ENCODE measurements at places on chromosomes 12 and 14.

GRCh38 chr14:103121121-103121845, 2.0 kb upstream of the TNFAIP2 start:
- DNase-seq, result no peak

GRCh38 chr14:94773061-94773648, 3.2 kb upstream of the GSC start:
- no peak for DNase-seq

DNA sequence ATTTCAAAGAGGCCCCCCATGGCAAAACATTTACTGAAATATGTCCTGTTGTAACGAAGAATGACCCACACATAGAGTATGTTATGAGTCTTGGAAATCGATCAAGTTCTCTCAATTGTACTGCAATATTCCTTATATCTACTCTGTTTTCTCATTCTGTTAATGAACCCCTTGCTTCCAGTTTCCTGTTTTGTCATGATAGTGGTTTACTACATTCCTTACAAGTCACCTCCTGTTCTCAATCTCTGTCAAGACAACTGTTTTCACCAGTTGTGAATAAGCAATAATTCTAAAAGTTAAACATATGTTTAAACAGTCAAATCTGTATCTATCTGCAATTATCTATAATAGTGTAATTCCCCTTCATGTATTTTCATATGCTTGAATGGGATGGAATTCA, 16.4 kb upstream of the ARID2 start:
- no peak for DNase-seq

GRCh38 chr12:80864046-80864735, 73.5 kb downstream of the LIN7A start:
- DNase-seq, result no peak

- no peak for DNase-seq
These were observed 46.0 kb downstream of the ITPR2 start for GRCh38 chr12:26786865-26787514.

- peak; percentile 88 for DNase-seq
These were observed 424 bp downstream of the TEDC1 start for GRCh38 chr14:105491366-105491973.

DNA sequence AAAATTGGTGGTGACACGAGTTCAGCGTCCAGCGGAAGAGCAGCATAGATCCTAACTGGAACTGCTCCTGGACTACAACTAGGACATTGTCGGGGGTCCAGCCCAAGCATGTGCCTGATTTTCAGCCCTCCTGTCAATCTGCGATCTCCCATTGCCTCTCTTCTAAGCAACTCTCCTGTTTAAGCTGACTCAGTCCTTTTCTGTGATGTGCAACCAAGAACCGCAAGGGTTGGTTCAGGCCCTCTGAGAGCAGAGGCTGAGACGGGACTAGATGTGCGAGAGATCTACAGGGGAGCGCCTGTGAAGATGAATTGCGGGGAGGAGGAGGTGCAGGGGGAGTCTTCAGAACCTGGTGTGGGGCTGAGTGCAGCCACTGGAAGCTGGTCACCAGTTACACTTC, 3.7 kb upstream of the PAPLN start:
- DNase-seq, result no peak

- no peak for DNase-seq
These were observed 56.0 kb downstream of the PLCZ1 start for GRCh38 chr12:18681818-18682217.

GRCh38 chr14:61570549-61571290, 124.6 kb upstream of the HIF1A start:
- no peak for DNase-seq

- DNase-seq, result no peak
These were observed 11.5 kb downstream of the SPTSSA start for GRCh38 chr14:34450542-34450915.

- no peak for DNase-seq
These were observed 10.9 kb downstream of the RGS6 start for GRCh38 chr14:71942904-71943694.

DNA sequence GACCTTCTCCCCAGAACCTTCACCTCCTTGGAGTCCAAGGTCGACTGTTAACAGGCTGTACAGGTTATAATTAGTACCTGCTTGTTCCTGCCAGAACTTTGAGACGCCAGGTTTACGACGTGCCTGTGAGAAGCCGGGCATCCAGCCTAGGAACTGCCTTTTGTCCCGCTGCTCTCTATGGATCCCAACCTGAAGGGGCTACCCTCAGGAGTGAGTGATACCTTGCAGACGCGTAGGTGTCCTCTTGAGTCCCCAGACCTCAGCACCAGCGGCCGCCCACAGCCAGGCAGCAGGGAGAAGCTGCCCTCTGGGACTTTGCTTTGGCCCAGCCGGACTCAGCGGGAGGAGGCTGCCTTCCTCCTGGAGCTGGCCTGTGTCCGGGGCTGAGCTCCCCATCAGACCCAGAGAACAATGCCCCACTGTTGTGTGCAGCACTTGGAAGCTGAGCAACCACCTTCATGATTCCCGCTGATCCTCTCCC, 16.2 kb downstream of the SYNE3 start:
- DNase-seq, result no peak

DNA sequence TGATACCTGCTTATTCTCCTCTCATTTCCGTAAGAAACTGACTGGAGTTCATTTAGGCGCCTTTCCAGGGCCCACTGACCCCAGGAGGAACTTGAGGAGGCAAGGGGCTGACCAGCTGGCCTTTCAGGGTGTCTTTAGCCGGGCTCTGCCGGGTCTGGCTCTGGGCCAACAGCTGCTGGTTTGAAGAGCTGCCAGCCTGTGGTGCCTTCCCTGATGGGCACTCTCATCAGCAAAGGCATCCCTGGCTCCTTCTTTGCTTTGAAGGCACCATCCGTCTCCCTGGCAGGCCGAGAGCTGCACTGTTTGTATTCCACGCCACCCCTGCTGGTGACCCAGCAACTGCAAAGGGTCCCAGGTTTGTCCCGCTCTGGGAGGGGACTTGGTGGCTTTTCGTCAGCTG, 42.0 kb downstream of the IQSEC3 start:
- DNase-seq, result no peak

DNA sequence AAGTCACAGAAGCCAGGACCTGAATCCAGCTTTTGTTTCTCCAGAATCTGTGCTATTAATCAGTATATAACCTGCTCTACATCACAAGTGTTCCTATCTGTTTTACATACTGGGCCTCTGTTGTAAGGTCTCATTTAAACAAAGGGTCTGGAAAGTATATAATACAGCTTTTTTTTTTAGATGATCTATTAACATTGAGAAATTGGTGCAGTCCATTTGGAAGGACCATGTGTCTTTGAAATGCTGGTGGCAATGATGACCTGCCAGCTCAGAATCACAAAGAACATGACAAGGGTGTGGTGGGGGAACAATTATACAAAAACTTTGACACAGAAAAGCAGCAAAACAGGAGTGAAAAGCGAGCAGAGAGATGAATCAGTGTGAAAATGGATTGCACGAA, 164.6 kb downstream of the PPM1H start:
- DNase-seq, result no peak

DNA sequence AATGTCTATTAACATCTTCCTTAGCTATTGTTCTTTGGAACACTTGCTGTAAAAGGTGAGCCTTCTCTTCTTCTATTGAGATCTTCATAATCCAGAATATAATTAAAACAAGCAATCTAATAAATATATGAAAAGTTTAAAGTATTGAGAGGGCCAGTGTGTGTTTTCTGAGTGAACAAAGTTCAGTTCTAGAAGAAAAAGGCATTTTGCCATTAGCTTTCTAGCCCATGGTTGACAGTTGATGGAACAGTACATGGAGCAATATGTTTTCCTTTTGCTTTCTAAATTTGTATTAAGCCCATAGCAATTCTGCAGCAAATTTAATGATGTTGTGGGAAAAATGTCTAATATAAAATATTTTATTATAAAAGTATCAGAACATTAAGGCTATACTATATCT, 853.0 kb downstream of the TRHDE start:
- DNase-seq, result no peak

DNA sequence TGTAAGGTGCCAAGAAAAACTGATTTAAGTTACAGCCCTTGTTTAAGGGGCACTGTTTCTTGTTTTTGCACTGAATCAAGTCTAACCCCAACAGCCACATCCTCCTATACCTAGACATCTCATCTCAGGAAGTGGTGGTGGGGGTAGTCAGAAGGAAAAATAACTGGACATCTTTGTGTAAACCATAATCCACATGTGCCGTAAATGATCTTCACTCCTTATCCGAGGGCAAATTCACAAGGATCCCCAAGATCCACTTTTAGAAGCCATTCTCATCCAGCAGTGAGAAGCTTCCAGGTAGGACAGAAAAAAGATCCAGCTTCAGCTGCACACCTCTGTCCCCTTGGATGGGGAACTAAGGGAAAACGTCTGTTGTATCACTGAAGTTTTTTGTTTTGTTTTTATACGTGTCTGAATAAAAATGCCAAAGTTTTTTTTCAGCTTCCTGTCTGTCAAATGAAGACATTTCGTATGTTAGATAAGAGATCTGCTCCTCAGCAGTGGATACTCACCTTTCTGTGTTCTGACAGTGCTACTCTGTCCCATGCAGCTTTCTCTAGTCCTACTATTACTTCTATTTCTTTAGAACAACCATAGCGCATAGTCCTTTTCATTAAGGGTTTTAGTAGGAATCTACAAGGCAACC, 1.2 kb upstream of the PA2G4 start:
- peak; percentile 43 for DNase-seq

- DNase-seq, result no peak
These were observed 8.0 kb upstream of the C1R start for GRCh38 chr12:7100239-7100638.

DNA sequence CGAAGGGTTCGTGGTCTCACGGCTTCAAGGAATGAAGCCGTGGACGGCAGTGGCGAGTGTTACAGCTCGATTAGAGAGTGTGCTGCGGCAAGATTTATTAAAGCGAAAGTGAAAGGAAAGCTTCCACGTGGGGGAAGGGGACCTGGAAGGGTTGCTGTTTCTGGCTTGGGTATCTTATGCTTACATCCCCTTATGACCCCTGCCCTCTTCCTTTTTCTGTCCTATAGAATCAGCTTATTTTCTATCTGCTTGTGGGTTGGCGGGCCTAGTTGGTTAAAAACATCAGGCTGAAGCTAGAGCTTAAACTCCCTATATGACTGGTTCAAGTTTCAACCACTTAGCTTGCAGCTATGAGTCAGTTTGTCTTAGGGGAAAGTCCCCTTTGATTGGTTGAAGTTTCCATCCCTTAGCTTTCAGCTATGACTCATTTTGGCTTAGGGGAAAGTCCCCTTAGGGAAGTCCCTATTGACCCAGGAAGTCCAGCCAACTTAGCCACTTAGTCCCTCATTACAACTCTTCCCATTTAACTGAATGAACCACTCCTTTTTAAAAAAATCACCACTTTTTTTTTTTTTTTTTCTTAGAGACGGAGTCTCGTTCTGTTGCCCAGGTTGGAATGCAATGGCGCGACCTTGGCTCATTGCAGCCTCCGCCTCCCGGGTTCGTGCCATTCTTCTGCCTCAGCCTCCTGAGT, 1494.7 kb upstream of the TMEM132C start:
- DNase-seq, result peak; percentile 82

Data from CD4-positive, alpha-beta T cell treated with Interleukin-15 for 4 hours (primary cell).